ENCODE measurements at places on chromosomes 12 and 14.

DNA sequence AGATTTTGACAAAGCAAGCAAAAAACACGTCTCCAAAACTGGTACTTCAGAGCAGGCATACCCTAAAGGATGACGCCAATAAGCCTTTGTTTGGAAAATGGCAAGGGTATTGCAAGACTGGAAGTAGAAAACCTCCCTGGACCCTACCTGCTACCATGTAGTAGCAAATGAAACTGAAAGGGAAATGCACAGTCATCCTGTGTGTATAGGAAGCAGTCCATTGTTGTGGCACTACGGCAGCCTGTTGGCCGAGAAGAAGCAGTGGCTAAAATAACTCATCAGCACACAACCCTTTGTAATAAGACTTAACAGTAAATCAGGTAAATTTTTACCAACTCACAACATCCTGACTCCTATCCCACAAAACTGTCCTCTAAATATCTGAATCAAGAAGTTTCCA, 386.4 kb downstream of the RGS6 start:
- no peaks in the 10 kb centered on the region for H3K4me1 ChIP-seq
- no peaks in the 10 kb centered on the region for H3K36me3 ChIP-seq
- H3K4me3 ChIP-seq, result no peak overlapping the region
- H3K27me3 ChIP-seq, result no peaks in the 10 kb centered on the region

GRCh38 chr12:52005903-52006703, 643 bp upstream of the TAMALIN start:
- peaks cover 2% of the 10 kb centered on the region for H3K36me3 ChIP-seq
- H3K4me1 ChIP-seq, result peaks cover 20% of the 10 kb centered on the region
- DNase-seq, result peak; percentile 70
- H3K27me3 ChIP-seq, result no peaks in the 10 kb centered on the region

- no peak overlapping the region for H3K4me3 ChIP-seq
- no peaks in the 10 kb centered on the region for H3K27me3 ChIP-seq
- no peak overlapping the region for H3K27ac ChIP-seq
- no peaks in the 10 kb centered on the region for H3K36me3 ChIP-seq
- peak; percentile 26 for DNase-seq
These were observed 442.8 kb downstream of the ZFP36L1 start for GRCh38 chr14:68349900-68350629.

DNA sequence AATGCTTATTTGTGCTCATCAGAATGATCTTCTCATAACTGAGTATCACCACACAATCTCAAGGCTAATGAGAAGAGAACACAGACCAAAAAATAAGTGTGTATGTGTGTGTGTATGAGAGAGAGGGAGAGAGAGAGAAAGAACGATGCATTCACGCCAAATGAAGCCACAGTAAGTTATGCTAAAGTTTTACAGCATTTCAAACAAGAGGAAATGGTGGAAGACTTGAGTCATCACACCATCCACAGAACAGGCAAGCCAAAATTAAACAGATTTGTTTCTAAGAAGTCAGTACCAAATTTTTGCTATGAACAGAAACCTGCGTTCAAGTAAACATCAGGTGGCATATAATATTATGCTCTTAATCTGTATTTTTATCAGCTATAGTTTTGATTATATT, 141.2 kb downstream of the MED13L start:
- H3K4me3 ChIP-seq, result no peak overlapping the region
- H3K27me3 ChIP-seq, result no peaks in the 10 kb centered on the region
- no peak for DNase-seq
- no peak overlapping the region for H3K27ac ChIP-seq
